ENCODE measurements at places on chromosomes 4 and X.

- no peak for DNase-seq
Observed at GRCh38 chr4:123877551-123877950, 481.0 kb downstream of the SPRY1 start.

GRCh38 chr4:5798462-5798861 is 87.5 kb downstream of the EVC start:
- DNase-seq = no peak

DNA sequence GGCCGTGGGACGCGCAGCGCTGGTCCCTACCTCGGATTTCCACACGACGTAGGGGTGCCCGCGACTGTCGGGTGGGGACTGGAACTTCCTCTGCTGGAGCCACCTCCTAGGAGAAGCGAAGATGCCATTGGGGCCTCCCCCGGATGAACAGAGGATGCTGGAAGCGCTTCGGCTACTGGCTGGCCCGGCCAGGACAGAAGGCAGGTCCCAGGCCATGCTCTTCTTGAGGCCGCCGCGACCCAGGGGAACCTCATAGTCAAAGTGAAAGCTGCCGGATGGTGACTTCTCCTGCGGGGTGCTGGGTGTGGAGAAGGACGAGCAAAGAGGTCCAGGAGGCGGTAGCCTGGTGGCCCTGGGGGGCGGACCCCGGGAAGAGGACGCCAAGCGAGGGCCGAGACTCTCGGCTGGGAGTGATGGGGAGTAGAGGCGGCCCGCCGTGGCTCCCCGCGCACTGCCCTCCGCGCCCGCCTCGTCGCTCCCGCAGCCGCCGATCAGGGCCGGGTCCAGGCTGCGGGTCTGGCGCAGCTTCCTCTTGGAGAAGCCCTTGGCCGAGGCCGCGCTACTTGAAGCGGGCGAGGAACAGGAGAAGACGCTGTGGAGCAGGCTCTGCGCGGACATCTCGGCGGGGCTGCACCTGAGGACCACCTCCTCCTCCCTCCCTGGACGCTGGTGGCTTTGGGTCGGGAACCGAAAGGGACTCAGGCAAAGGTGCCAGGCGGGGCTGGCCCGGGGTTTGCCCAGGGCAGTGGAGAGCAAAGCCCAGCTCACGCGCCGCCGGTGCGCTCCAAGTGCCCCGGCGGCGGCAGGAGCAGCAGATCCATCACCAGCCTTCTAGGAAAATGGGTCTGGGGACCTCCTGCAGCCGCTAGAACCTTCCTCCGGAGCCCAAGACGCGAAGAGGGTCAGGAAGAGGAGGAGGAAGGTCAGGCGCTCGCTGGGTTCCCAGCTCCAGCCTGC is 1.2 kb downstream of the ARHGAP6 start:
- DNase-seq = no peak

- no peak for DNase-seq
Observed at GRCh38 chr4:95091272-95091671, 333.5 kb downstream of the BMPR1B start.

GRCh38 chr4:41747230-41748055 is 1.1 kb downstream of the PHOX2B start:
- no peak for DNase-seq

DNA sequence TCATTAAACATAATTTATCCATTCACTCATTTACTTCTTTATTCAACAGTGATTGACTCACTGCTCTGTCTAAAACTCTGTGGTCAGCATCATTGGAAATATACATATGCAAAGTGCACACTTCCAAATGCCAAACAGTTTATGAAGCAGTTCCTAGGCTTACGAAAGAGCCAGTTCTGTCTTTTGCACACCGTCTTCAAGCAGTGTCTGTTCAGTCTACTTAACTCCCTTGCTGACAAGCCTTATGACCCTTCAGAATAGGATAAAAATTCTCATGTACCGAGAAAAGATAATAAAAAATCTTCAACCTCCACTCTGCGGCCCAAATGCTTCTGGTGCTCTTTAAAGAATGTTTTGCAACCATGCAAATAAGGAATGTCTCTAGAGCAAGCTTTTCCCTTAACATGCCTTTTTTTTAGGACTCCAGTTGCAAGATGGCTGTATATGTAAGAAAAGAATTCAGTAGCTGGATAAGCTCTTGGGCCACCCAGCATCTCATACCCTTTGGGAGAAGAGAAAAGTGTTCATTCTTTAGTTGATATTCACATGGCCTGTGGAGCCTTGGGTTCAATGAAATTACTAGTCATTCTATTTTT is 1037.0 kb upstream of the SLIT2 start:
- no peak for DNase-seq

DNA sequence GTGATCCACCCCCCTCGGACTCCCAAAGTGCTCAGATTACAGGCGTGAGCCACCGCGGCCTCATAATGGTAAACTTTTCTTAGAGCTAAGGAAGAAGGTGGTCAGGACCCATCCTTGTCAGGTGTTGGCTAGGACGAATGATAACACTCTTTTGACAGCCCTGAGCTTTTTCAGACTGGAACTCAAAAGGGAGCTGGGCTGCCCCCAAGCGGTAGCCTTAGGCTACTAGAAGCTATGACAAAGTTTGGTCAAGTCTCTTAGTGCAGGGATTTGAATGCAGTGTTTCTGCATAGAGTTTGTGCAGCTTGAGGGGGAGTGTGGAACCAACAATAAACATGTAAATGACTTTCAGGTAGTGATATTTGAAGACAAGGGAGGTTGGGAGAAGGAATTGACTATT is 11.8 kb upstream of the HSD17B10 start:
- peak; percentile 19 for DNase-seq

DNA sequence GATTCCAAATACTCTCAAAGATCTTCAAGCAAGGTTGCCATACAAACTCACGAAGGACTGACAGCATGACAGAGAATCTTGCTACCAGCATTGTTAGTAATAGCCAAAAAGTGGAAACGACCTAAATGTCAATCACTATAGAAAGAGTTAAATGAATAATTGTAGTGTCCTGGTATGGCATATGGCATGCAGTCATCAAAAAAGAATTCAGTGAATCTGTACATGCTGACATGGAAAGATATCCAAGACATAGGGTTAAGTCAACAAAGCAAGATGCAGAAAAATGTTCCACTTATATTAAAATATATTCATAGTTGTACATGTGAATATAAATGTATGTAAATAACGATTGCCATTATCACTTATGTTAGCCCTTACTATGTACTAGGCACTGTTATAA is 37.6 kb downstream of the SRPX2 start:
- DNase-seq = no peak

GRCh38 chr4:15213302-15213970 is 211.2 kb downstream of the CPEB2 start:
- DNase-seq = no peak

DNA sequence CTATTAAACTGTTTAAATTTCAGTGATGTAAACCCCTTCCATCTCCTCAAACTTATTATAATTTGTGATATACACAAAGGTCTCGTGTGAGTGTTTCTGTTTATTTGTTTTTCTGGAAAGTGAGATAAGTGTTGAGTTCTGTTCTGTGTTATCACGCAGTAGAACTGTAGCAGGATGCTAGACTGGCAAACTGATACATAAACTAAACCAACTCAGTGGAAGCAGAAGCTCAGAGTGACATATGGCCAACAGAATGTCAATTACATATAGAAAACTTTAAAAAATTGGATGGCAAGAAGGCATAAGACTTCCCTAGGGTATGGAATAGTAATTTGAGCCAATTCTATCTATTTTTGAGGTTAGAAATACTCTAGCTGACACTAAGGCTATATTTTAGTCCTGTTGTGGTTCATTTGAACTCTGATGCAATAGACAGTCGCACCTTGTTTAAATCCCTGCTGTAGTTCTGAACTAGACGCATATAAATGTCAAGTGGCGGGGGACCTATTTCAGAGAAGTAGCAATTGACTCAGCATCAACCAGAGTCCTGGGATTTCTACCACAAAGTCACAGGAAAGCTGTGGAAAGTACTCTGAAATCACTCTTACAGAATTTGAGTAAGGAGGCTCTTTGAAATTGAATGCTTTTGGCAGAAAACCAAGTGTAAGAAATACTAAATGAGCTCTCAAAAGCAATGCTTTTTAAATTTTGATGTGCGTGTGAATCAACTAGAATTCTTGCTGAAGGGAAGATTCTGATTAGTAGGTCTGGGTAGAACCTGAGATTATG is 294.4 kb downstream of the INPP4B start:
- no peak for DNase-seq

GRCh38 chrX:44080083-44080482 is 106.9 kb upstream of the NDP start:
- no peak for DNase-seq

DNA sequence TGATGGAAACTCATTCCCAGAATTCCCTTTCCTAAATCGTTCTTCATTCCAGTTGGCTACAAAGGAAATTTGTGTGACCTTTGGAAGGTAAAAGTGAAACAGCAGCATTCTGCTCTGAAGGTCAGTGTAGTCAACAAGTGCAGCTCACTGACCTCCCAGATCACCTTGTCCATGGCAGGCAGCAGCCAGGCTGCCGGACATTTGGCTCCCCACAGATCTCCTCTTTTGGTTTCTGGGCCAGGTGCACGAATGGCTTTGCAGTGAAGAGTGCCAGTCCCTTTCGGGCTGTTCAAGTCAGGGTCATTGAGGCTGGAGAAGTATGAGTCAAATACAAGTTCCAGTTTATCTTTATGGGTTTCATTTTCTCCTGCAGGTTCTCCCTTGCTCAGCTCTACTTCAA is 14.3 kb downstream of the GPRIN3 start:
- no peak for DNase-seq

DNA sequence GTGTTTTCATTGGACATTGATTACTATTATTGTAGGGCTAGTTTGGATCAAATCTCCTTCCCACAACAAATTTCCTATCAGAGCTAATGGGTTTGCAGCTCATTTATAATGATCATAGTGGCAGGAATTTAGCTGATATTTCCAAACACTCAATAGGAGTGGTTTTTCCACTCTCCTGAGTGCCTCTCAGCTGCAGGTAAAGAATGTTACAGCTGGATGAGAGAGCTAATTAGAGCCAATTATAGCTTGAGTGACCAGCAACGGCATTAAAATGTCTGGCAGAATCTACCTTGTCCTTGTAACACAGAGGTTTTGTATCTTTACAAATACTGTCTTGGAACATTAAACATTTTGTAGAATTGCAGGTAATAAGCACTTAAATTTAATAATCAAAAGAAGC is 602.8 kb upstream of the EPHA5 start:
- DNase-seq = no peak

GRCh38 chr4:149549911-149550310 is 265.7 kb downstream of the IQCM start:
- no peak for DNase-seq

GRCh38 chr4:84279678-84280077 is 219.4 kb downstream of the NKX6-1 start:
- no peak for DNase-seq

DNA sequence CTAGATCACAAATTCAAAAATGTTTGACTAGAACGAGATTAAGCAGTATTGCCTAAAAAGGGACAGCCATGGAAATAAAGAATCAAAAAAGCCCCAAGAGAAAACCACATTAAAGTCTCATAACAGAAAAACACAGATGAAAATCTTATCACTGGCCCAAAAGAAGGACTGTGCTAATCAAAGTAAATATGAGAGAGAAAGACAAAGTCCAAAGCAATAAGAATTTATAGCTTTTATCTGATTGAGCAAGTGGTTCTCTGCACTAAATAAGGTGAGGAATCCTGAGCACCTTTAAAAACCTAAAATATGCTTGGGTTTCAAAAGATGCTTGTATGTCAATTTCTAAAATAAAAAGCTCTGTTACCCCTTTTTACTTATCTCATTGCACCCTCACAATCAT is 409.3 kb downstream of the GASK1B start:
- no peak for DNase-seq

GRCh38 chrX:135003876-135004623 is 13.3 kb downstream of the SMIM10 start:
- DNase-seq = peak; percentile 77

DNA sequence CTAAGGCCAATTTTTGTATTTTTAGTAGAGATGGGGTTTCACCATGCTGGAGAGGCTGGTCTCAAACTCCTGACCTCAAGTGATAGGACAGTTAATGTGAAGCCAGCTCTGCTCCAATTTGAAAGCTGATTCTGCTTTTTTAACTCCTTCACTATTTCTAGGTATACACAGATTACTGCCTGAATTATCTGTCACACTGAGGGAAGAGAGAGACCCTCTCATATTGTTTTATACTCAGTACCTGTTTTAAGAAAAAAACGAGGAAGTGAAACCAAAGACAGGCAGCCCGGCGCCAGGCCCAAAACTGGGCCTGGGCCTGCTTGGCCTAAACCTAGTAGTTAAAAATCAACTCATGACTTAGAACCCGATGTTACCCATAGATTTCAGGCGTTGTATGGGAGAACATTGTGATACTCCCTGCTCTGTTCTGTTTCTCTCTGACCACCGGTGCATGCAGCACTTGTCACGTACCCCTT is 1601.5 kb upstream of the PCDH10 start:
- no peak for DNase-seq
